ENCODE measurements at places on chromosomes 13 and 19.

GRCh38 chr13:95420501-95420900 lies 119.2 kb upstream of the ABCC4 start:
- H3K27me3 ChIP-seq = no peaks in the 10 kb centered on the region
- H3K27ac ChIP-seq = no peak overlapping the region
- no peak overlapping the region for H3K4me3 ChIP-seq
- H3K36me3 ChIP-seq = no peaks in the 10 kb centered on the region

GRCh38 chr19:49658139-49658517 lies 7.5 kb downstream of the IRF3 start:
- DNase-seq = no peak
- H3K36me3 ChIP-seq = peaks cover 42% of the 10 kb centered on the region
- no peaks in the 10 kb centered on the region for H3K27me3 ChIP-seq

DNA sequence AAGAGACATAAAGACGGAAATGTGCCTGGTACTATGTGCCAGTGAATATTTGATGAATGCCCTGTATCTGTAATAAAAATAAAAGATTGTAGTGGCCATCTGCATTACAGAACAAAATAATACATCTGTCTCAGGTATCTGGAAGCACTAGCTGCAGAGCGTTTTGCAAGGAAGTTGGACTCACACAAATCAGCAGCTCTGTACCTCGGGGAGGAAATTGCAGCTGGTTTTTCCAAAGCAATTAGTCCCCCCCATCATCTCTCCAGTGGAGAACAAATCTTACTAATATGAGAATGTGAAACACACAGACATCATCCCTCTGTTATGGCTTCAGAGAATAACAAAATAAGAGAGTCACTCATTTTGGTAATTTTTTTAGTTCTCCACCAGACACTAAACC lies 245.3 kb downstream of the ITGBL1 start:
- no peaks in the 10 kb centered on the region for H3K4me1 ChIP-seq
- H3K27me3 ChIP-seq = no peaks in the 10 kb centered on the region
- H3K27ac ChIP-seq = no peak overlapping the region
- no peak overlapping the region for H3K4me3 ChIP-seq
- H3K36me3 ChIP-seq = no peaks in the 10 kb centered on the region
- no peak for DNase-seq

DNA sequence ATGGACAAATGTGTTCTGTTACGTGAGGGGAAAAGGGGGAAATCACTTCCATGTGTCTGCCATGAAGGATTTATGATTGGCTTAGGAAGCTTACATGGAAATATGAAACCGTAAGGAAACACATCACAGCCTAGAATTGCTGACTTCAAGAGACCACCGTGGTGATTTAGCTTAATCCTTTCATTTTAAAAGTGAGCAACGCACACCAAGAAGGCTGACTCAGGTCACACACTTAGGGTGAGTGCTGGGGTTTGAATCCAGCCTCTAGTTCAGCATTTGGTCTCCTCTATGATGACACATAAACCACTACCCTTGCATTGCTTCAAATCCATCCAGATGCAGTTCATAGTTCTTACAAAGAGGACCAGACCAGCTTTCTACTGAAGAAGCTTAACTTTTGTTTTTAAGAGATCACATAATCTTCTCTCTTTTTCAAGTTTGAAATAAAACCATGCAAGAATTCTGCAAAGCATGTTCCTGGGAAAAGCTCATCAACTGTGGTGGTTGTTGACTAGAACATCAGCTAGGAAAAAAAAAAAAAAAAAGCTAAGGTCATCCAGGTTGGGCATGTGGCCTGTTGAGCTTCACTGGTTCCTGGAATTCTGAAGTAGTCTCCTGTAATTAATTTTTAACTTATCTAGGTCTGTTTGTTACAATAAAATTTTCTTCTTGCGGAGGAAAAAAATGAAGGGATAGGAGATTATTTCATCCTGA lies 60.2 kb upstream of the KL start:
- H3K4me1 ChIP-seq = no peaks in the 10 kb centered on the region
- no peaks in the 10 kb centered on the region for H3K27me3 ChIP-seq
- no peaks in the 10 kb centered on the region for H3K36me3 ChIP-seq
- no peak for DNase-seq

- H3K27ac ChIP-seq = no peak overlapping the region
- H3K27me3 ChIP-seq = peaks cover 4% of the 10 kb centered on the region
- DNase-seq = no peak
- peak overlapping the region; percentile 58 for H3K4me3 ChIP-seq
Observed at GRCh38 chr19:5339950-5340636, 519 bp downstream of the PTPRS start.

GRCh38 chr13:40438999-40439797 lies 227.2 kb downstream of the FOXO1 start:
- H3K4me3 ChIP-seq = no peak overlapping the region
- no peaks in the 10 kb centered on the region for H3K4me1 ChIP-seq
- no peak for DNase-seq

- H3K27me3 ChIP-seq = no peaks in the 10 kb centered on the region
- no peaks in the 10 kb centered on the region for H3K4me1 ChIP-seq
- no peak for DNase-seq
- no peaks in the 10 kb centered on the region for H3K36me3 ChIP-seq
Observed at GRCh38 chr13:95117092-95117491, 184.2 kb downstream of the ABCC4 start.

GRCh38 chr19:11931051-11931450 lies 6.1 kb downstream of the ZNF700 start:
- no peaks in the 10 kb centered on the region for H3K27me3 ChIP-seq
- H3K36me3 ChIP-seq = no peaks in the 10 kb centered on the region
- H3K27ac ChIP-seq = no peak overlapping the region
- H3K4me3 ChIP-seq = no peak overlapping the region
- no peak for DNase-seq

- no peaks in the 10 kb centered on the region for H3K36me3 ChIP-seq
- no peak overlapping the region for H3K4me3 ChIP-seq
- no peak overlapping the region for H3K27ac ChIP-seq
- H3K27me3 ChIP-seq = peaks cover 16% of the 10 kb centered on the region
- DNase-seq = no peak
Observed at GRCh38 chr19:1474011-1474764, 4.8 kb downstream of the C19orf25 start.

DNA sequence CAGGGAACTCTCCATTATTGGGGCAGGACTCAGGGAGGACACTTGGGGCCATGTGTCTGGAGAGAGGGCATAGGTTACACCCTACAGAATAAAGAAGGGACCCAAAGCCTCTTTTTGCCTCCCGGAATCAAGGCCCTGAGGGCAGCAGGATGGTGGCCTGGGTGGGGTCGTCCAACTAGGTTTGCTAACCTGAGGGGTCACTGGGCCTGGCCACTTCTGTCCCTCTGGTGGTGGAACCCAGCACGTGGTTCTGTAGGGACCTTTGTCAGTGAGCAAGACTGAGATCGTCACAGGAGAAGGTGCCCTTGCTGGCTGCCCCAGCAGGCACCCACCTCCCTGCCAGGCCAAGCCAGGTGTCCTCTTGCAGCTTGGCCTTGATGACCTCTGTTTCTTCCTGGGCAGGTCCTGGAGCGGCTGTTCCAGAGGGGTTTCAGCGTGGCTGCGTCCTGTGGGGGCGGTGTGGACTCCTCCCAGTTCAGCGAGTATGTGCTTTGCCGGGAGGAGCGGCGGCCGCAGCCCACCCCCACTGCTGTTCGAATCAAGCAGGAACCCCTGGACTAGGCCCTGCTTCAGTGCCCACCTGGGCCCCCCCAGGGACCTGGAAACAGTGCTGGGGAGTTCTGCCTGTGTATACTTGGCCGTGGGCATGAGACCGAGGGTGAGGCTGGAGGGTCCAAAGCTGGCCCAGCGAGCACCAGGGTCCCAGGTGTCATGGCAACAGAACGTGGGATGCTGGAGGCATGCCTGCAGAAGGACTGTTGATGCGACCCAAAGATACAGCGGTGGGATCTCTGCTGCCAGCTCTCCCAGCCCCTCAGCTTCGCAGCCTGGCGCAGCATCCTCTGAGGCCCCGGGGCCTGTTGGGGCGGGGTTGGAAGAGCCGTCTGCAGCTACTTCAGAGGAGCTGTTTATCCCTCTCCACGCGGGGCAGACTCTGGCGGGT lies 16.0 kb downstream of the KCTD15 start:
- H3K27ac ChIP-seq = no peak overlapping the region
- H3K27me3 ChIP-seq = no peaks in the 10 kb centered on the region
- H3K36me3 ChIP-seq = no peaks in the 10 kb centered on the region

GRCh38 chr19:720345-721160 lies 11.8 kb downstream of the PALM start:
- peak overlapping the region; percentile 23 for H3K27ac ChIP-seq
- no peak for DNase-seq
- H3K4me3 ChIP-seq = no peak overlapping the region

GRCh38 chr13:40640845-40641458 lies 25.5 kb downstream of the FOXO1 start:
- no peak for DNase-seq
- H3K36me3 ChIP-seq = no peaks in the 10 kb centered on the region
- H3K4me3 ChIP-seq = no peak overlapping the region
- H3K4me1 ChIP-seq = no peaks in the 10 kb centered on the region
- no peak overlapping the region for H3K27ac ChIP-seq

- no peaks in the 10 kb centered on the region for H3K36me3 ChIP-seq
- no peak overlapping the region for H3K4me3 ChIP-seq
- H3K27ac ChIP-seq = no peak overlapping the region
- no peaks in the 10 kb centered on the region for H3K27me3 ChIP-seq
- H3K4me1 ChIP-seq = no peaks in the 10 kb centered on the region
Observed at GRCh38 chr19:10083911-10084310, 2.2 kb upstream of the SHFL start.

- H3K27ac ChIP-seq = no peak overlapping the region
- no peak for DNase-seq
Observed at GRCh38 chr13:65744836-65745235, 1485.3 kb downstream of the PCDH9 start.

DNA sequence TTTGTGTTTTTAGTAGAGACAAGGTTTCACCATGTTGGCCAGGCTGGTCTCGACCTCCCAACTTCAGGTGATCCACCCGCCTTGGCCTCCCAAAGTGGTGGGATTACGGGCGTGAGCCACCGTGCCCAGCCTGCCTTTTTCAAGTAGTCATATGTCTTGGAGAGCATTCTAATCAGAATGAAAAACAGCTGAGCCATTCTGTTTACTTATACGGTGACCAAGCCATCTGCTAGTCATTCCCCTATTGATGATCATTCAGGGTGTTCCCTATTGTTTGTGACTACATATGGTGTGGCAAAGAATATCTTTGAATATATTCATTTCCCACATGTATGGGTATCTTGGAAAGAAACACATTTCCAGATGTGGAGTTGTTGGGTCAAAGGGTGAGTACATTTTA lies 17.2 kb downstream of the BLOC1S3 start:
- H3K27ac ChIP-seq = no peak overlapping the region
- no peaks in the 10 kb centered on the region for H3K4me1 ChIP-seq
- no peaks in the 10 kb centered on the region for H3K27me3 ChIP-seq
- no peak for DNase-seq
- no peak overlapping the region for H3K4me3 ChIP-seq

DNA sequence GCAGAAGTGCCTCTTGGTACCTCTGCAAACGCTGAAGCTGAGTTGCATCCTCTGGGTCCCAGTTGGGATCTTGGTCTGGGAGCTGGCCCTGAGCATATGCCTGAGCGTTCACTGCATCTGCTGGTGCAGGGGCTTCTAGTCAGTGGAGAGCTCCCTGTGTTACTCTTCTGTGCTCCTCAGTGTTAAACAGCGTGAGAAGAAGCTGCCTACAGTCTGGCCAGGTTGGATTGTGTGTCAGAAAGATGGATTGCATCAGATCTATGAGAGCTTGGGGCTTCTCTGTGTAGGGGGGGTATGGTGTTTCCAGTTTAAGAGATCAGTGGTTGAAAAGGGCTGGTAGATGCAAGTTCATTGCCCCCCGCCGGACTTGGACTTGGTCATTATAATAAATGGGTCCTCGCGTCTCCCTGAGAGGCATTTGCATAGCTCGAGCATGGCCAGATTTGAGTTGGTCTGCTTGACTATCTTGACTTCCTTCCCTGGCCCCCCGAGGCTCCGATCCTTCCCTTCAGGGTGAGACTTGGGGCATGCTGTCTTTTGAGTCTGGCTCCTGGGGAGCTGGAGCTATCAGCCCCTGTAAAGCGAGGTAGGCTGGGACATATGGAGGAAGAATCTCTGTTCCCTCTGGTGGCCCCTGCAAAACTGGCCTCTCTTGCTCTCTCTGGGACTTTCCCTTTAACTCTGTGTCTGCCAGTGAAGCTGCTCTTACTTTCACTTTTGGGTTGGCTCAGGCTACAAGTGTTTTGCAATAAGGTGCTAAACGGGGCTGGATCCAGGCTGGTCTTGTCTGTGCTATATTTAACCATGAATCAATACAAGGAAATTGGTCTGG lies 52.9 kb downstream of the OR10H4 start:
- no peaks in the 10 kb centered on the region for H3K4me1 ChIP-seq
- H3K4me3 ChIP-seq = peak overlapping the region; percentile 1
- H3K27me3 ChIP-seq = no peaks in the 10 kb centered on the region
- no peak overlapping the region for H3K27ac ChIP-seq

DNA sequence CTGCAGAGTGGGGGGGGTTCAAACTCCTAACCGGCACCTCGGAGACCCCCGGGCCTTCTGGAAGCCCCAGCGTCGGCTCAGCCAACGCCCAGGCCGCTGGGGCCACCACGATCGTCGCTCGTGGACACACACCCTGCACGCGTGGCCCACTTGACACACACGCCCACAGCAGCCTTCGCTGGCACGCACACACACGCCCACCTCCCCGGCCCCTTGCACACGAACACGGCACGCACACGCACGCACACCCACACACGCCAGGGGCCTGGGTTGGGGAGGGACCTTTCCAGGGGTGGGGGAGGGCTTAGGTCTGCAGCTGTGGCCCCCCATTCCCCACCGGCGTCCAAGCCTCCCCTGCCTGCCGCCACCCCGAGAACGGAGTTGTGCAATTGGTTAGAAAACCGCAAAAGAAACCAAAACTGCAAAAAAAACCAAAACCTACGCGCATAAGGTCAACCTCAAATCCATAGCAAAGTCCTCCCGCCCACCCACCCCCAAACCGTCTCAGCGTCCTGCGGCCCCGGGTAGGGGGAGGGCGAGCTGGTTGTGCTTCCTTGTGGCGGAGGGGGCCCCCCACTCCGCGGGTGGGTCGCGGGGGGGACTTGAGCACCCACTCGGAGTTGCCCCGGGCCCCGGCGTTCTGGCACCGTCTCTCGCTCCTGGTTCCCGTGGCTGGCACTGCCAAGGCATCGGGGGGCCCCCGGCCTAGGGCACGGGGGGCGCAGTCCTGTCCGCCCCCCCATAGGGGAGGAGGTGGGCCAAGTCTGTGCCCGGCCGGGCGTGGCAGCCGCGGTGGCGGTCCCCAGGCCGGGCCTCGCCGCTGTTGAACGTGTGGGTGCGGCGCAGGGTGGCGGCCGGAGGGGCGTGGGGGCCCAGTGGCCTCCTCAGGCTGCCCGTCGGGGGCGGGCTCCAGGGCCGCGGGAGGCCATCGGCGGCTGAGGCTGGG lies 3.3 kb upstream of the LRG1 start:
- no peaks in the 10 kb centered on the region for H3K4me1 ChIP-seq
- no peak overlapping the region for H3K27ac ChIP-seq
- H3K36me3 ChIP-seq = no peaks in the 10 kb centered on the region
- no peaks in the 10 kb centered on the region for H3K27me3 ChIP-seq
- no peak for DNase-seq
